ENCODE measurements at places on chromosomes 3 and 15.

- DNase-seq = no peak
Measured at GRCh38 chr3:9721015-9721699, 10.4 kb upstream of the BRPF1 start.

DNA sequence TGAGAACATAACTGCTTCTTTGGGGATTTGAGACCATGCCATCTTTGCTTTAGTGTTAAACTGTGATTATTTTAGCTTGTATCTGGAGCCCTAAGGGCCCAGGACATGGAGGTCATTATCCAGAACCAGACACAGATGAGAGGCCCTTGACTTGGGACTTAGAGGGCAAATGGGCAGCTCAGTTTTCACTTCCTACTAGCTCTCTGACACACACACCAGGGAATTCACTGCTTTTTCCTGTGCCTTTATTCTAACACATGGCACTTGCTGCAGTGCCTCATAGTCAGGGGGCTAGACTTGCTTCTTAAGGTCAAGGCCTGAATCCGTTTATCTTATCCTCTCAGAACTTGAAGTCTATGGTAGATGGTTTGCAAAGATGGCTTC lies 33.3 kb downstream of the AMOTL2 start:
- no peak for DNase-seq

DNA sequence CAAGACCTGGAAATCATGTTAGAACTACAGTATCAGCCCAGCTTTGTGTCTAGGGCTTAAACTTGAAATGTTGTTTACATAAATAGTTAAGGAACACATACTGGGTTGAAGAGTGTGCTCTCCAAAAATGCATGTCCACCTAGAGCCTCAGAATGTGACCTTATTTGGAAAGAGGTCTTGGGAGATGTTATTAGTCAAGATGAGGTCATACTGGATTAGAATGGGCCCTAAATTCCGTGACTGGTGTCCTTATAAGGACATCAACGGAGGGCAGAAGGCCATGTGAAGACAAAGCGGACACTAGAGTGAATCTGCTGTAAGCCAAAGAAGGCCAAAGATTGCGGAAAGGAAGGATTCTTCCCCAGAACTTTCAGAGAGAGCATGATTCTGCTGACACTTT lies 759.2 kb upstream of the CFAP20DC start:
- no peak for DNase-seq

- no peak for DNase-seq
Measured at GRCh38 chr3:184836090-184836822, 24.3 kb downstream of the VPS8 start.

DNA sequence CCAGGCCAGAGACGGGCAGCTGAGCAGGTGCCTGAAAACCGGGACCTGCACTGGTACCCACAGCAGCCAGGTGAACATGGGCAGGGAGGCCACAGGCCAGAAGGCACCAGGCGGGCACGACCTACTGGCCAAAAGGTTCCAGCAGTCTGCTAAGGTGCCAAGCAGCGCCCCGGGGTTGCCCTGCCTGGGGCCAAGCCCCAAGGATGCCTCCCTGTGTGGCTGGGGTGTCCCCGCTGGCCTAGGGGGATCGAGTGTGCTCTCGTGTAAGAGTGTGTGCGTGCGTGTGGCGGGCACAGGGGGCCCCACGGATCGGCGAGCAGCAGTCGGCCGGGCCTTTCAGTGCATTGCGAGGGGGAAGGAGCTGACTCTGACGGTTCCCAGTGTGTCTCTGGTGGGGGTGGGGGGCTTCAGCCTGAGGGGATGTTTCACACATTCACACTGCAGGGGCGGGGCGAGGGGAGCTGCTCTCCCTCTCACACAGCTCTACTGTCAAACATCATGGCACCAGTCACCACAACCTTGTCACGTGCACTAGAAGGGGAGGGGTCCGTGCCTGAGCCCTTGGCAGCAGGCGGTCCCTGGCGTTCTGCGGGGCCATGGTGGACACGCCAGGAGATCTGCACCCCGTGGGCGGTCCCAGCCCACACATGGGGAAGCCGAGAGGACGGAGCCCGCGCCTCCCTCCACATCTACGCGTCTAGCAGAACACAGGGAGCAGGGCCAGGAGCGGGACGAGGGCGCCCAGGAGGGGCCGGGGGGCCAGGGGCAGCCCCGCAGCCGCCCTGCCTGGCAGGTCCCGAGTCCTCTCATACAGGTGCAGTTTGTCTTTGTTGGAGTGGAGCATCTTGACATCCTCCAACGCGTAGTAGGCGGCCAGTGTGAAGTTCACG lies 44.5 kb downstream of the RGMA start:
- no peak for DNase-seq

DNA sequence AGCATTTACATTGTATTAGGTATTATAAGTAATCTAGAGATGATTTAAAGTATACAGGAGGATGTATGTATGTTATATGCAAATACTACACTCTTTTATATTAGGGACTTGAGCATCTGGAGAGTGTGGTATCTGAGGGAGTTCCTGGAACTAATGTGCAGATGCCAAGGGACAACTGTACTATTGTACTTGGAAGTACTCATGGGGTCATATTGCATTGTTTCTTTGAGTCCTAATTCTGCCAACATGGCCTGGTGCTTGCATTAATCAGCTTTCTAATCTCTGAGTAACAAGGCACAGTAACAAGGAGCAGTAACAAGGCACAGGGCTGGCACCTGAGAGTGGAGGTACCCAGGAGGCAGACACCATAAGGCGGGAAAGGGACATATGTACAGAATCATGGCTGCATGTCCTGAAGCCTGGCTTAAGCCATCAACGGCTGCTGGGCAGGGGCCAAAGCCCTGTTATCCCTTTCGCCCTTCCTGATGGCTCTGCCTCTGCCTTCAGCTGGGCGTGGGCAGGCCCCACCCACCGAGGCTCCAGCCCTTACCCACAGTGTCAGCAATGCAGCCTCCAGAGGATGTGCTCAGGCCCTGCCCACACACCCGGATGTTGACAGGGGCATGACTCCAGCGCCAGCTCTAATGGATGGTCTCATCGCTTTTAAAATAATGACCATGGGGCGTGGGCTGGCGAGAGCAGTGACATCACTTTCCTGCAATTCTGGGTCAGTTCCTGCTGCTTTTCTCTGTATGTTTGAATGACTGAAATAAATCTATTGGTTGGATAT lies 22.9 kb downstream of the CEMIP start:
- no peak for DNase-seq

DNA sequence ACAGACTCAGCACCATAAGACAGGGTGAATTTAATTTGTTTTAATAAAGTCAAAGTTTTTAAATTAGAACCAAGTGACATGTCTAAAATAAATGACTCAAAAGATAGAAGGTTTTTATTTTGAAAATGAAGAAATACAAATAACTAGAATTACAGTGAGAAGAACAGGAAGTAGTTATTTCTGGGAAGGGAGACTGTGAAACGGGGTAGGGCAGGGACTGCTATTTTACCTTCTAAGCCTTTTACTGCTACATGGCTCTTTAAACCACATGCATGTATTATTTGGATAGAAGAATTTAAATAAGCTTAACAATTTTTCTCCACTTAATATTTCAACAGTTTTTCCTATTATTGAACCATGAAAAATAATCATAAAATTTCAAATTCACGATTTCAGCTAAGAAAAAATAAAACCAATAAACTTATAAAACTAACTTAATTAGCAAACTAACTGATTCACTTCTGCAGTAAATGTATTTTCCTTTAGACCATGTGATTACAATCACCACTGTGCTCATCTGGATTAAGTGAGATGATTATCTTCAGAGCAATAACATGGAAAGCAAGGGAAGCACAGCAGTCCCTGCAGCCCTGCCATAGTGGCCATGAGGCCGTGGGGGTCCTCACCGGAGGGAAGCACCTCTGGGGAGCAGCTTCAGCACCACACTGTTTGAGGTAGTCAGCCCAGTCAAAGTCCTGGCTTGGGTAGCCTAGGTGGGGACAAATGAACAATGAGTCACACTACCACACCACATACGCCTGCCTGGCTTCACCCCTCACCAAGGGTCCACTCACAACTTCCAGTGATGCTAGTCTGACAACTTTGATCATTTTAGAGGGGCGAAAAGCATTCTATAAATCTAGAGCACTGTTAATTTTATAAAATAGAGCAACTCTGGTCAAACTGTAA lies 28.3 kb upstream of the STIMATE start:
- DNase-seq = no peak

Measured in NCI-H2029 treated with DMSO at 0.1 percent for 48 hours (cell line).